Pancreas (tissue), 10 donors: ENCODE measurements at places on chromosomes 1 and 21. TPM values are rescaled to one million over a fixed set of nuclear protein-coding genes. Genes with fewer than 3 reads are reported as not detected.

Gene CIART
- 0.87 TPM for total RNA-seq

Gene GPR37L1
- total RNA-seq = 0.09 TPM

DNA sequence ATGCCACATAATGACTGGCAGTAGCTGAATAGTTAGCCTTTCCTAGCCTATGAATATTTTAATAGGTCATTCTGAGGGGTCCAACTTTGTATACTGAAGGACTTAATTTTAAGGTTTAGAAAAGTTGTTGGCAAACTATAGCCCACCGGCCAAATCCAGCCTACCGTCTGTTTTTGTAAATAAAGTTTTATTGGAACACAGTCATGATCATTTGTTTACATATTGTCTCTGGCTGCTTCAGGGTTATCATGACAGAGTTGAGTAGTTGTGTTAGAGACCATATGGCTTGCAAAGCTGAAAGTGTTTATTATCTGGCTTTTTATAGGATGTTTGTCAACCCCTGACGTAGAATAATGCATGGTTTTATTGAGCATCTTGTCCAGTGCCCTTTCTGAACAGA lies 73.4 kb downstream of the NTMT2 start:
- no peak for DNase-seq

DNA sequence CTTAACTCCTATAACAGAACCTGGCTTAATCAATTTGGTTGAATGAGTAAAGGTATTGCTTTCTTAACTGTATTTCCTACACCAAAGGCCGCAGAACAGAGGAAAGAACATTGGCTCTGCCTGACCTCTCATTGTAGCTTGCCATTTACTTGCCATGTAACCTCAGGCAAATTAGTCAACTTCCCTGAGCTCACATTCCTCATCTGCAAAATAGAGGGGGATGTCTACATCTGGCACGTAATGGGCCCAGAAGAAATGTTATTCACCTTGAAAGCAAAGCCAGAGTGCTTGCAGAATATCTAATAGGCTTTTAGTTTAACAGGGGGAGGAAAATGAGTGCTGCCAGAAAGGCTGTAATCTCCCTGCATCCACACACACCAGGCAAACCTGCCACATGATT lies 44.3 kb downstream of the LAMC2 start:
- DNase-seq = no peak

Gene SLC16A1
- total RNA-seq = 5.2 TPM

Gene ESPN
- total RNA-seq = 0.63 TPM

DNA sequence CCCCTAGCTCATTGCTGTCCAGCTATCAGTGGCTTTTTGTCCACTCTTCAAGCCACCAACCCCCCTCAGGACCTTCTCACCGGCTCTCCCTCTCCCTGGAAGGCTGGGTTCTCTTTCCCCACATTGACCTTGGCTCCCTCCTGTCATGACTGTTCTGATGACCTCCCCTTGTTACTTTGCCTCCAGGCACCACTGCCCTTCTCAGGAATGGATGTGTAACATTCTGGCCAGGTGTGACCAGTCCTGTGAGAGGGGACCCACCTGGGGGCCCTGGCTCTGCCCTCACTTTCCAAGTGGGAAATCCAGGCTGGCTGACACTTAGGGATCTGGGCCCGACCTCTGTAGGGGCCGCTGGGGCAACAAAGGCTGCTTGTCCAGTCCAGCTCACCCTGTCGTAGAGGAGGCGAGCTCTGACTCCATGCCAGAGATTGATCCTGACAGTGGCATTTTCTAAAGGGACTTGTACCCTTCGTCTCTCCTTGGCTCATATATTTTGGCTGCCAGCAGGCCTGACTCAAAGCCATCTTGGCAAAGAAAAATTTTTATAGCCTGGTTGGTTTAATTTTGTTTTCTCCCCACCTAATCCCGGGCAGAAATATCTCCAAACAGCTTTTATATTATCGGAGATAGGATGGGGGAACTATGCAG lies 37.9 kb upstream of the USP24 start:
- DNase-seq = peak; percentile 44

DNA sequence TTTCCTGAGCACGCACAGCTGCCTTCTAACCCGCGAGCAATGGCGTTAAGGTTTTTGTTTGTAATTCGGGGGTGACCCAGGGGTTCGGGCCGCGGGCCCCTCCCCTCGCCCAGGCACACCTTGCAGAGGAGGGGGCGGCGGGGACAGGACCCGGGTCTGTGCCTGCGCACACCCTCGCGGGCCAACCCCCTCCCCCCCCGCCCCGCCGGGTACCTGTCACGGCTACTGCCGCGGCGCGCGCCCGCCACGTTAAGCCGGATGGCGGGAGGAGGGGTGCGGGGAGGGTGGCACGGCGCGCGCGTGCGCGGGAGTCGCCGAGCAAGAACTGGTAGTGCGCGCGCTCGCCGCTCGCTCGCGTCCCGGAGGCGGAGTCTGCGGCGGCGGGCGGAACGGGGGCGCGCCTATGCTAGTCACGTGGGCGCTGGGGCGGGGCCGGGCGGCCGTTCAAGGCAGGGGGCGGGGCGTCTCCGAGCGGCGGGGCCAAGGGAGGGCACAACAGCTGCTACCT lies at the start of gene TPTE:
TSS of gene TPTE (plus strand) at position 493 of the 508 bp plus-strand sequence. CDS start 17,141 bp downstream, outside the sequence.
- peak; percentile 36 for DNase-seq

Gene RPAP2
- 17.5 TPM for total RNA-seq

- no peak for DNase-seq
Measured at GRCh38 chr1:8747879-8748825, 69.3 kb downstream of the RERE start.

Gene ACP6
- 9.6 TPM for total RNA-seq

Gene CD164L2
- total RNA-seq = 0.60 TPM

DNA sequence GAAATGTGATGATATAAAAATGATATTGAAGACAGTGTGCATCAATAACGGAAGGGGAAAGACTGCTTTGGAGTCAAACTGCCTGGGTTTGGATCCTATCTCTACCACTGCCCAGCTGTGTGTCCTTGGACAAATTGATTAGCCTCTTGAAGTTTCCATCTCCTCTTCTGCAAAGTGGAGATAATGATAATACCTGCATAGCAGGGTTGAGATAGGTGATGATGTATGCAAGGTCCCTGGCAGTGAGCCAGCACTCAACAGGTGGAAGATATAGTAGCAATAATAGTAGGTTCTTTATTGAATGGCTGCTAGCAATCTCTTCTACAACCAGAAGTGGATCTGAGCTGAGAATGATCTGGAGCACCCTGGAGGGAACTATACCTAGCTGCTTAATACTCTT lies 166.7 kb downstream of the MIS18A start:
- no peak for DNase-seq

Gene KAZN
- total RNA-seq = 4.4 TPM

GRCh38 chr1:232227306-232227705 lies 402.6 kb downstream of the SIPA1L2 start:
- DNase-seq = no peak

DNA sequence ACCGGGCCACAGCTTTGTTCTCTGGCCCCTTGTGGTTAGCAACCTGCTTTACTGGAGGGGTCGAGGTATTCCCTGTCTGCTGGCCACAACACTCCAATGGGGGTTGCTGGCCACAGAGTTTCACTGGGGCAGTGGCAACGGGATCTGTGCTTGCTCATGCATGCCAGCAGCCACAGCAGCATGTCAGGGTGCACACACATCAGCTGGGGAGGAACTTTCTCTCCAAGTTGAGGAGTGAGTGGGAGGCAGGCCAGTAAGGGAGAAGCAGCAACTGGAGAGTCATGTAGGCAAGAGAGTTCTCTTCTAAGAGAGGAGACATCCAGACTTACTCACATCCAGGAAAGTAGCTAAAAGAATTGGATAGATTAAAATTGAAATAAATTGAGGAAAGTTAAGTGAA lies 38.0 kb downstream of the SAMD13 start:
- no peak for DNase-seq

DNA sequence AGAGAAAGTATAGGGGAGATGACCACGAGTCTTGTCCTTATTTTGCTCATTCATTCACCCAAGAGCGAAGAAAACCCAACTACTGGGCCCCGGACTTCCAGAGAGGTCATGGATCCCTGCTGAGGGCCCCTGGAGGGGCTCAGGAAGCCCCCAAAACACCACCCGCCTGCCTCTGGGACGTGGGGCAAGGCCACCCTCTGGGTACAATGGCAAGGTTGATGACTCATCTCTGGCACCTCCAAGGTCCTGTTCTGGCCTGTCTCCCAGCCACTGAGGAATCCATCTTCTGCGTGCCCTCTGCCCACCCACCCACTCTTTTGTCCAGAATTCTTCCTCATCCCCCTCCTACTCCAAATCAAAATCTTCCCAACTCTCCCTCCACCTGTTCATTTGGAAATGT lies 21.3 kb upstream of the PRDM15 start:
- DNase-seq = peak; percentile 57

DNA sequence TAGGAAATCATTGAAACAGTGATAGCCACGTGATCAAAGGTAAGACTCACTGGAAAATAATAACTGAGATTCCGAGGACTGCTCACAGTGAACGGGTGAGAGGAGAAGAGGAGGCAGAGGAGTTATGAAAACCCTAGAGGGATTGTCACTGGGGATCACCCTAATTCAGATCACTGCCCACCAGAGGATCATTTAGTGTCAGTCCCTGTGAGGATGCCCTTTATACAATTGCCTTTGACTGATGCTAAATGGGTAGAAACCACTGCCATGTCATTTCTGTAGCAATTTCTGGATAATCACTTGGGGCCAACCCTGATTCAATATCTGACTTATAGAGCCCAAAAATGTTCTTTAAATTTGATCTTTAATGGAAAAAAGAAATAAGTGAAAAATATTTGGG lies 14.1 kb upstream of the VAV3 start:
- no peak for DNase-seq

Gene FCGR2B
- 0.19 TPM for total RNA-seq

- no peak for DNase-seq
Measured at GRCh38 chr1:109624201-109625010, 4.8 kb downstream of the AMPD2 start.

- no peak for DNase-seq
Measured at GRCh38 chr1:197923038-197923437, 5.9 kb downstream of the LHX9 start.

DNA sequence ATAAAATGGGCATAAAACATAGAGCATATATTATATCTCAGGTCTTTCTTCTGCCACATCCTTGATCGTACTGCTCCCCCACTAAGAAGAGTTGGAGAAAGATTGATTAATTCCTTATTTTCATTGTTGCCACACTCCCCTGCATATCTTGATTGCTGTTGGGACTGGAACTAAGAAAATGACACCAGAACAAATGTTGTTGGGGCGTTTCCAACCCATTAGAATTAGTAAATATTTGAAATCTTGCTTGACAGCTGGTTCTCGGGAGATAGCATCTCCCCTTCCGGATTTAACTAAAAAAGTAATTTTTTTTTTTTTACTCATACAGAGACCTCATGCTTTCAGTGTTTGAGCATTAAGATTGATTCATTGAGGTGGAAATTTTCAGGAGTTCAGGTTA lies 493.0 kb upstream of the PLXNA2 start:
- DNase-seq = no peak

Gene FCRL2
- total RNA-seq = not detected

GRCh38 chr1:154276797-154277196 lies 4.4 kb downstream of the HAX1 start:
- no peak for DNase-seq

Gene DNALI1
- 16.3 TPM for total RNA-seq

DNA sequence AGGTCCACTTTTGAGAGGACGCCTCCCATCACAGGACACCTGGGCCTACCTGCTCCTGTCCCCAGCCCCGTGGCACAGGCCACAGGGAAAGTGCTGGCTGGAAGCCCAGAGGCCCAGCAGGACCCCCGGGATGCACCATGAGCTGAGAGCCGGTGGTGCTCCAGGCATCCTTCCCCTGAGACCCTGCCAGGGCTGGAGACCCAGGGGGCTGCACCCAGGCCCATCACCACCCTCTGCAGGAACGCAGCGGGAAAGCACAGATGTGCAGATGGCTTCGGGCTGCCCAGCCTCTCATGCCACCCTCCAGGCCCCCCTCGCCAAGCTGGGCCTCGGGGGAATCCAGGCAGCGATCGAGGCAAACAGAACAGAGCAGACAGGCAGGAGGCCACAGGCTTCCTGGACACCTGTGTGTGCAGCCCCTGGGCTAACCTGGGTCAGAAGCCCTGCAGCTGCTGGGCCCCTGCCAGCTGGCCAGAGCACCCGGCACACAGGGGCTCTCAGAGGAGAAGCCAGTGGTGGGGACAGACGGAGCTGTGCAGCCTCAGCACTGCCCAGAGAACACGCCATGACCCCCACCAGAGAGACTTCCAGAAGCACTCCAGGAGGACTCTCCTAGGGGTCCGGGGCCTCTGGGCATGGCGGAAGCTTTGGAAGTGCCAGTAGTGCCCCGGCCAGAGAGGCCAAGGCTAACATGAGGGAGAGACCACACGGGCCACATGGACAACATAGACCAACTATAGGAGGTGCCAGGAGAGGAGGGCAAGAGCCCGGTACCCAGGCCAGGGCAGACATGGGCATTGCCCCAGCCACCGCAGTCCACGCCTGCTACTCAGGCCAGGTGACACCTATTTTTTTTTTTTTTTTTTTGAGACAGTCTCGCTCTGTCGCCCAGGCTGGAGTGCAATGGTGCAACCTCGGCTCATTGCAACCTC lies 71.4 kb downstream of the ARHGEF16 start:
- no peak for DNase-seq

DNA sequence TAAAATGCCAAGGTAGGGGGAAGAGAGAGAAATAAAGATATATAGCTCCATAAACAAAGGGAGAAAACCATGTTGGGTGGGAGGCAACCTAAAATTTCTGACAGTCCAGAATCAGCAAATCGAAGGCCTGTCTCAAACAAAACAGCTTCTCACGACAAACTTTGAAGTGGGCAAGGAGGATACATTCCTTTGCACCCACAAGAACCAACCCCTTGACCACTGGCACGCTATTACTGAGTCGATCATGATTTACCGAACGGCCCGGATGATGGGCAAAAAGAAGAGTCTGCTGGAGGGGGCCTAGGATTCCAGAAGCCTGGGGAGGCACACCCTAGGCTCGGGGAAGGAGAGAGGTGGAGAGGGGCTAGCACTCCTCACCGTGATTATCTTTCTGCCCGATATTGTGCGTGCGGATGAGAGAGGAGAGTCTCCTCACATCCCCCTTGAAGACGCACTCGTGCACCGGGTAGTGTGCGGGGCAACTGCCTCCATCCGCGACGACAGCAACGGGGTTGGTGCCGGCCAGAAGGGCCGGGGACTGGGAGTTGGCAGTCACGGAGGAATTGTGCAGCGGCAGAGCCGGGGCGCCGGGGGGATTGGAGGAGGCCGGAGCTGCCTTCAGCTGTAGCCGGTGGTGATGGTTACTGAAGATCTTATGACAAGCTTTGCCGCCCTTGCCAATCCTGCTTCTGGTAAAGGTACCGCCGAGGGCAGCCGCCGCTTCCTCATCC lies 756 bp downstream of the ANKRD13C start:
- DNase-seq = no peak

- DNase-seq = no peak
Measured at GRCh38 chr1:186983327-186983726, 154.6 kb downstream of the PLA2G4A start.

- DNase-seq = no peak
Measured at GRCh38 chr21:44550807-44551206, 498 bp downstream of the KRTAP10-2 start.

DNA sequence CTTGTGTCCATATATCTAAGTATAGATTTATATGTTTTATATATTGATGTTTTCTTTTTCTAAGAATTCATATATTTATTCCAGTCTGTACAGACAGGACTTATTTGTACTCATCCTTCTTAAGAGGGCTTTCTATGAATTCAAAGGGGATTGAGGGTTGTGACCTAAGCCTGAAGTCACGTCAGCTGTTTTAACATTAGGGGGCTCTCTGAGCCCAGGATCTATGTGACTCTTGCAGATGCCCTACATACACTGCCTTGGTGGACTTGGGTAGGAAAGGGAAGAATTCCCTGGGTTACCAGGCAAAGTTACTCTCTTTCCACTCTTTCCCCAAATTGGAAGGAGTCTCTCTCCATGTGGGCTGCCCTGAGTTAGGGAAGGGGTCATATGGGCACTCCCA lies 283.8 kb upstream of the DAB1 start:
- DNase-seq = no peak
